Glomerular endothelial cell (primary cell): ENCODE measurements at places on chromosomes 2 and 18.

DNA sequence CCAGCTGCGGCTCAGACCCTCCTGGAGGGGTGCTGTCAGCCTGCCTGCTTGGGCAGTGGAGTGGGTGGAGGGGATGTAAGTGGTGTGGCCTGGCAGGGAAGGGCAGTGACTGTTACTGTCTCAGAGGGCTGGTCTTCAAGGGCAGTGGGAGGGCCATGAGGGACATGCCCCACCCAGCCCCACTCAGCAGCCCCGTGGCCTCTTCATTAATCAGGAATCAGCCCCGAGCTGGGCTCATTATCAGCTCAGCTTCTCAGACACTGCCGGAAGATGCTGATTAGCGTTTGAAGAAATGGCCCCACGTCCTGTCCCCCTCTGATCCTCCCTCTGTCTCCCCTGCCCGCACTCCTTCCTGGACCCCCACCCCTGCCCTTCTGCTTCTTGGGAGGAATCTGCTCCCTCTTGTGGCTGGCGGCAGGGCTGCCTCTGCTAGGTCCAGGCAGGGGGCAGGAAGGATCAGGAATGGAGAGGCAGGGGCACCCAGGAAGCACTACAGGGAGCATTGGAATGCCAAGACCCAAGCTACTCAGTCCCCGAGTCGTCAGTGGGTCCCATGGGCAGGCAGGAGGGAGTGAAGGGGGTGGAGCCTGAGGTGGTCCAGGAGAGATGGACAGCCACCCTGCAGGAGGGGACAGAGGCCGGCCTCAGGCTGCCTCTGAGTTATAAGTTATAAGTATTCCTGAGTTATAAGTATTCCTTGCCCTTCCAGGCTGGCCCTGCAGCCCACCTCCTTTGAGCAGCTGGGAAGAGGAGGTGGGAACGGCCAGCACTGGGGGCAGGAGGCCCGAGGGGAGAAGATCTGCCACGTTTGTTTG lies 7.0 kb downstream of the ASIC4 start:
- DNase-seq: no peak

DNA sequence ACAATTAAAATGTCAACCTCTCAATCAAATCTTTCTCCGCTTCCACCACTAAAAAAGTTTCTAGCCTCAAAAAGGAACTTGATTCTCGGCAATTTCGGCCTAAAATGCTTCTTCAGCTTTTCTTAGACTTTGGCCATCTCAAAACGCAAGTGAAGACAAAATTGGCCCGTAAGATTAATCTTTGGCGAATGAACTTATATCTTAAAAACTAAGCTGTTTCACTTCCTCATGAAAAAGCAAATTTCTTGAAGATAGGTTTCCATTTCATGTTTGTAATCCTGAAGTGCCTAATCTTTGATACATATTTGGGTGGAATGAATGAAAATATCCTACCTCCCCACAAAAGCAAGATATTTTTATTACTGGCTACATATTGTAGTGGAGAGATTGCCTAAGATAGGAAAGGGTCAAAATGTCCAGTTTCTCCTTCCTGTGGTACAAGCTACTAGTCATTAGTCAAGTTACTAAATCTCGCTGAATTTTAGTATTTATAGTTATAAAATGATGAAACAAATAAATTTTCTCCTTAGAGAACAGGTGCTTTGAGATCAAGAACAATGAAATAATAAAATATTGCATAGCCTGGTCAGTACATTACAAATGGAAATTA lies 85.4 kb upstream of the ZEB2 start:
- DNase-seq: no peak

DNA sequence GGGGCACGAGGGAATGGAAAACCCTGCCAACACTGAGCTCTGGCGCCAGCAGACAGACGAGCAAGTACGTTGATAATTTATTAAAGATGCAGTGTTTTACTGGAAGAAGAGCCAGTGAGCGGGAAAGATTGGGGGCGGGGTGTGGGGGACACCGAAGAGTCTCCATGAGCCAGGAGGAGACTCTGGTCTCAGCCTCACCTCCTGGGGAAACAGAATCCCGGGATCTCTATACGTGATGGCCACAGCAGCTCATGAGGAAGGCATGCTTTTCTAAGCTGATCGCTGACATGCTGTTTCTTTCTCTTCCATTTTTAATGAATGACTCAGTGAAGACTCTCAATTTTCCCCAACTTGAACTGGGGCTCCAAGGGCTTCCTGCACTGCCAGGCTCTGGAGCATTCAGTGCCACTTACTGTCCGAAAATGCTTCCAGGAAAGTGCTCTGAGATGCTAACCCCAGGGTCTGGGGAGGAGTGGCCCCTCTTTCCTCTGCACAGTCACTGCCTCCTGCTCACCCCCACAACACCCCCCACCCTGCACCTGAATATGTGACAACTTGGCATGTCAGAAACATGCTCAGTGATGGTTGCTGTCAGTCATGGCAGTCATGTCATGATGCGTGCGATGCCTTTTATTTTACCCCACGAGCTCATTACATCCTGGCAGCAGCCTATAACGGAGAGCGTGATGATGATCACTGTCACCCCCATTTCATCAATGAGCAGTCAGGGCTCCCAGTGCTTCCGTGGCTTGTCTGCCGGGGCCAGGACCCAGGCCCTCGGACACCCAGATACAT lies 164.2 kb upstream of the CAPN13 start:
- DNase-seq: no peak

- DNase-seq: no peak
Observed at GRCh38 chr2:69544951-69545350, 98.6 kb downstream of the AAK1 start.

- DNase-seq: no peak
Observed at GRCh38 chr2:128496700-128497099, 178.0 kb upstream of the HS6ST1 start.

DNA sequence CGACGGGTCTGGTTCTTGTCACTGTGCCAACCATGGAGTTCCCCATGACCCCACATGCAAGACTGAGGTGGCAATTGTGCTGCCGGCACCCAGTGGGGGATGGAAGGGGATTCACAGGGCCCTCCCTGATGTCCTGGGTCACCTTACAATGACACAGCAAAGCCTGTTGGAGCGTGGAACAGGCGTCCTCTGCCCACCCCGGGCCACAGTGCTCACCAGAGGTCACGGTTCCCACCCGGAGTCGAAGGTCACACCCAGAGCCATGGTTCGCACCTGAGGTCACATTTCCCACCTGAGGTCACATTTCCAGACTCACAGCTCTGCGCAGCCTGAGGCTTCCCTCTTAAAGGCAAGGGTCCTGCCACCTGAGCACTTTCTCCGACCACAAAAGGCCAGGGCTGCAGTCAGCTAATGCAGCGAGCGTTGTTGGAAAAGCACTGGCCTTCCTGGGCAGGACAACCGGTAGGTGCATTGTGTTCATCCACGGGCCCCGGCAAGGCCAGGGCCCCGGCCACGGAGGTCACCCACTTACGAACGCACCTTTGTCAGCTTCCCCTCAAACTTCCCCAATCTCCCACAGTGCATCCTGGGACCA lies 24.0 kb downstream of the KIF1A start:
- DNase-seq: no peak

DNA sequence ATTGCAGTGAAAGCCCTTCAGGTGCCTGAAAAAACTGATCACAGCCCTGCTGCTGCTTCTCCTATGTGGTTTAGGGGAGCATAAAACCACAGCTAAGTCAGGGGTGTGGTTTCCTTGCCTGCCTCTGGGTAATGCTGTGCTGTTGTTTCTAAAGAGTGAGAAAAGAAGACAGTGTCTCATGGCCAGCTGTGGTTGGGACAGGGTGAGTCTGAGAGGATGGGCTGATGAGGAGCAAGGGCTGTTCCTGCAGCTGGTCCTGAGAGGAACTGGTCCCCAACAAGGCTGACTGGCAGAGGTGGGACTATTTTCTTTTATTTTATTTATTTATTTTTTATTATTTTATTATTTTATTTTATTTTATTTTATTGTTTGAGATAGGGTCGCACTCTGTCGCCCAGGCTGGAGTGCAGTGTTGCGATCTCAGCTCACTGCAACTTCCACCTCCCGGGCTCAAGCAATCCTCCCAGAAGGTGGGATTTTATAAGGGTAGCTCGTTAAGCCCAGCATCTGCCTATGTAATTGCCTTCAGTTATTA lies 236.7 kb downstream of the FHOD3 start:
- DNase-seq: no peak

- no peak for DNase-seq
Observed at GRCh38 chr18:13221869-13222855, 3.6 kb downstream of the LDLRAD4 start.
